ENCODE measurements at places on chromosomes 3 and 15.

GRCh38 chr3:109072194-109072593, 45.7 kb downstream of the MORC1 start:
- no peak for DNase-seq

- no peak for DNase-seq
Observed at GRCh38 chr3:47444103-47444502, 31.6 kb downstream of the SCAP start.

DNA sequence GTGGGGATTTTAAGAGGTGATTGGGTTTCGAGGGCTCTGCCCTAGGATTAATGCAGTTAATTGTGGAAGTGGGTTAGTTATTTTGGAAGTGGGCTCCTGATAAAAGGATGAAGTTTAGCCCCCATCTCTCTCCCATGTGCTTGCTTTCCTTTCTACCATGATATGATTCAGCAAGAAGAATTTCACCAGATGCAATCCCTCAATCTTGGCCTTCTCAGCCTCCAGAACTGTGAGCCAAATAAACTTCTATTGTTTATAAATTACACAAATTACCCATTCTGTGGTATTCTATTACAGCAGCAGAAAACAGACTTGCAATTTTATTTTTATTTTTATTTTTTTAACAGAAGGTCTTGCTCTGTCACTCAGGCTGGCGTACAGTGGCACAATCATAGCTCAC, 27.3 kb upstream of the UBE2E1 start:
- no peak for DNase-seq

DNA sequence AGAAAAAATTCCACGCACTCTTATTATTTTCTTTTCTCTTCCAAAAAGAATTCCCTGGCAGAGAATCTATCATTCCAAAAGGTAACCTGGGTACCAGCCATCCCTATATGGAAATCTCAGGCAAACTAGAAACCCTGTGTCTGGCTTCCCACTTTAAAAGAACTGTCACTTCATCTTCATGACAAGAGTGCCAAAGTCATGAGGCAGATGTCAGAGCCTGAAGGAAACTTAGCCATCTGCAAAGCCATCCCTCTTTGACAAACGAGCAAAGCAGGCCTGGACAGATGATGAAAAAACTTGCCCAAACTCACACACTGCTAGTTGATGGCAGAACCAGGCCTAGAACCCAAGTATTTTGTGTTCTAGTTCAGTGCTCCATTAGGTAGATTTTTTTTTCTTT, 15.9 kb downstream of the SSR3 start:
- no peak for DNase-seq

- DNase-seq = no peak
Observed at GRCh38 chr15:25805031-25805430, 58.1 kb downstream of the ATP10A start.

GRCh38 chr3:99418709-99419108, 219.7 kb upstream of the COL8A1 start:
- no peak for DNase-seq

- DNase-seq = no peak
Observed at GRCh38 chr3:186100398-186100797, 8.5 kb downstream of the ETV5 start.

DNA sequence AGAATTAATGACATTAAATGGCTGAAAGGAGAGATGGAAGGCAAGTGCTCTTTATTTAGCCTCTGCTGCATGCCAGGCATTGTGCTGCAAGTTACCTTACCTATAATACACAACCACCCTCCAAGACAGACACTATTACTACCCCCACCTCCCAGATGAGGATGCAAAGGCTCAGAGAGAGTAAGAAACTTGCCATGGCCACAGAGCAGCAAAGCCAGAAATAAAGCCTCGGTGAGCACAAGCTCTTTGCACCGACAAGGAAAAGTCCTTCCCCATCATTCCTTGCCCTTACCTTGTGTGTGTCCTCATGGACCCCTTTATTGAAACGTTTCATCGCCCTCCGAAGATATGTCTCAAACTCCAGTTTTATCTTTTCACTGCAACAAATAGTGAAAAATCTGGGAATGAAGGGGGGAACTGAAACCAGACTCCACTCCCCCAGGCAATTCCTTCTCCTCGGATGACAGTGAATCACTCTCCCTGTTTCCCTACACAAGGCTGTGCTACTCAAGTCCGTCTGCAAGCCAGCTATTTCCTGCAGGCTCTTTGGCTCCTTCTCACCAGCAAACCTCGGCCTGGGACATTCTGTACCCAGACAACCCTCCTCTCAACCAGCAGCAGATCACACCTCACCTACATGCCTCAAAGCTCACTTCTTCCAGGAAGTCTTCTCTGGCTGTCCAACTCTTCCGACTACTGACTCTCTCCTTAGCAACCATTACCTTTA, 11.4 kb downstream of the XPC start:
- no peak for DNase-seq

Data from activated CD8-positive, alpha-beta memory T cell treated with anti-CD3 and anti-CD28 coated beads for 24 hours (primary cell).